ENCODE measurements at places on chromosomes 1 and 21.

GRCh38 chr1:72062584-72062983, 219.8 kb downstream of the NEGR1 start:
- DNase-seq, result no peak

- no peak for DNase-seq
Measured at GRCh38 chr1:98035602-98036002, 114.8 kb upstream of the DPYD start.

- no peak for DNase-seq
Measured at GRCh38 chr21:15039607-15040299, 25.0 kb downstream of the NRIP1 start.

GRCh38 chr21:36709030-36709867, 10.3 kb downstream of the SIM2 start:
- DNase-seq, result no peak

GRCh38 chr1:33820804-33821203, 43.1 kb upstream of the HMGB4 start:
- DNase-seq, result no peak
